Astrocyte (in vitro differentiated cells and primary cell): ENCODE measurements at places on chromosomes 16 and 17. TPM values are rescaled to one million over a fixed set of nuclear protein-coding genes. Genes with fewer than 3 reads are reported as not detected.

DNA sequence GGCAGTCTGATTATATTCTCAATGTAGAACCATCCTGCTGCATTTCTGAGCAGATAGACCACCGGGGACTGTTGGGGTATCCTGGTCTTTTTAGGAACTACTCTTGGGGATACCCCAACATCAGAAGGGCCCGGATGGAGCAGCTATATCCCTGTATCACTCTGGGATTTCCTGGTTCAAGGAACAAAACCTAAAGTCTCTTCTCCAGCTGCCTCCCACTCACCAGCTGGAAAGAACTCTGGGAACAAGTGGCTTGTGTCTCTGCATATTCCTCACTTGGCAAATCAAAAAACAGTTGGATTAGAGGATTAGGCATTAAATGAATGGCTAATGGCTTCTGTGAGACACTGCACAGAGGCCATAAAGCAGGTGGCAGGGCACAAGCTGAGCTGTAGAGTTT lies 62.3 kb upstream of the HS3ST2 start:
- no peaks in the 10 kb centered on the region for H3K4me1 ChIP-seq
- H3K27me3 ChIP-seq, result no peaks in the 10 kb centered on the region
- DNase-seq, result no peak
- no peaks in the 10 kb centered on the region for H3K36me3 ChIP-seq

- DNase-seq, result no peak
- H3K27ac ChIP-seq, result no peak overlapping the region
- H3K36me3 ChIP-seq, result no peaks in the 10 kb centered on the region
- no peaks in the 10 kb centered on the region for H3K4me1 ChIP-seq
- H3K27me3 ChIP-seq, result no peaks in the 10 kb centered on the region
Measured at GRCh38 chr16:69029121-69029520, 76.3 kb upstream of the HAS3 start.

DNA sequence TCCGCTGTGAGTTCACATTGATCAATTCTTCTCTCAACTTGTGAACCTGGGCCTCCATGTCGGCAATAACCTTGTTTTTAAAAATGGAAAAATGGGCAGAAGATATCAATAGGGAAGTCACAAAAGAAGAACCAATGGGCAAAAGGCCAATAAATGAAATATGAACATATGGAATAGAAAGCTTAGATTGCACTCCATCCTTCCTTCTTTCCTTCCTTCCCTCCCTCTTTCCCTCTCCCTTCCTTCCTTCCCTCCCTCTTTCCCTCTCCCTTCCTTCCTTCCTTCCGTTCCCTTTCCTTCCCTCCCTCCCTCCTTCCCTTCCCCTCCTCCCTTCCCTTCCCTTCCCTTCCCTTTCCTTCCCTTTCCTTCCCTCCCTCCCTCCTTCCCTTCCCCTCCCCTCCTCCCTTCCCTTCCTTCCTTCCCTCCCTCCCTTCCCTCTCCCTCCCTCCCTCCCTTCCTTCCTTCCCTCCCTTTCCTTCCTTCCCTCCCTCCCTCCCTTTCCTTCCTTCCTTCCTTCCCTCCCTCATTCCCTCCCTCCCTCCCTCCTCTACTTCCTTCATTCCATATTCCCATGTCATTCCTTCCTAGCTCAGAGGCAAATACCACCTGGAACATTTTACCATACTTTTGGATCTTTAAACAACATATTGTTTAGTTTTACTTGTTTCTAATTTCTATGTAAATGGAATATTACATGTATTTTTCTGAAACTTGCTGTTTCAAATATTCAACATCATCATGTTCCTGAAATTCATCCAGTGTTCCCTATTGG lies 290.7 kb upstream of the AXIN2 start:
- no peak for DNase-seq
- H3K4me3 ChIP-seq, result no peak overlapping the region
- no peak overlapping the region for H3K27ac ChIP-seq
- no peaks in the 10 kb centered on the region for H3K27me3 ChIP-seq
- H3K4me1 ChIP-seq, result peaks cover 8% of the 10 kb centered on the region
- H3K36me3 ChIP-seq, result no peaks in the 10 kb centered on the region

DNA sequence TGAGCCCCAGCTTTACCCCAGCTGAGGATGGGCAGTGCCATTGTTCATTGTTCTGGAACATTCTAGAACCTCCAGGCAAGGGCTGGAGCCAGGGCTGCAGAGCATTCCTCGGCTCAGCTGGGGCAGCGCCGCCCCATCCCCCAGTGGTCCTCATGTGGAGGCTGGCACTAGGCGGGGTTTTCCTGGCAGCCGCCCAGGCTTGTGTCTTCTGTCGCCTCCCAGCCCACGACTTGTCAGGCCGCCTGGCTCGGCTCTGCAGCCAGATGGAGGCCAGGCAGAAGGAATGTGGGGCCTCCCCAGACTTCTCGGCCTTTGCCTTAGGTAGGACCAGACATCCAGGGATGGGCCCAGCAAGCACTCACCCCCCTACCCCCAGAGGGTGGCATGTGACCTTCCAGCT lies at the start of gene TMEM95:
Gene TMEM95, plus strand, starts transcription at position 104 of the 400 bp plus-strand sequence. Its CDS starts 49 bp downstream, at position 153.
- H3K27me3 ChIP-seq, result peaks cover 3% of the 10 kb centered on the region
- DNase-seq, result no peak
- no peak within 1 kb of the TSS for H3K4me3 ChIP-seq
- H3K4me1 ChIP-seq, result peaks cover 25% of the 10 kb centered on the region
- no peaks in the 10 kb centered on the region for H3K36me3 ChIP-seq

DNA sequence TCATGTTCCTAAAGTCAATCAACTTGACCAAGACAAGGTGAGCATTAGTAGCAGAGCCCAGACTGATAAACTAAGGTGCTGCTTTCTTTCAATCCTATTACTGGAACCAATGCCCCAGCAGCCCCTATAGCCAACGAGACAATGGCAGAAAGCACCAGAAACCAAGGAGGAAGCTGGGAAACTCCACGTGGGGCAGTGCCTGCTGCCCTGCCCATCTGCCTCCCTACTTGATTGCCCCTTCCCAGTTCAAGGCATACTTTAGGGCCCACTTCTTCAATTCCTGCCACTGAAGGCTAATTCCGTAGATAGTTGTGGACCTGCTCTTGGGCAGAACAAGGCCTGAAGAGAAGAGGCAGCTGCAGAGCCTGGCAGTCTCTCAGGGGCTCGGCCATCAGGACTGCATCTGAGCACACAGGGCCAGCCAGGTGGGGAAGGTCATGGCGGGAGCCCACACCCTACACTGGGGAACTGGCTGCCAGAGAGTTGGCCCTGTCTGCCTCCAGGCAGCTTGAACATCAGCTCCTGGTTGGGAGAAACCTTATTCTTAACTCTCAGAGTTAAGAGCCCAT lies 30.9 kb downstream of the WSB1 start:
- H3K27me3 ChIP-seq, result no peaks in the 10 kb centered on the region
- no peak overlapping the region for H3K27ac ChIP-seq
- no peak overlapping the region for H3K4me3 ChIP-seq
- DNase-seq, result no peak
- H3K4me1 ChIP-seq, result no peaks in the 10 kb centered on the region
- no peaks in the 10 kb centered on the region for H3K36me3 ChIP-seq

DNA sequence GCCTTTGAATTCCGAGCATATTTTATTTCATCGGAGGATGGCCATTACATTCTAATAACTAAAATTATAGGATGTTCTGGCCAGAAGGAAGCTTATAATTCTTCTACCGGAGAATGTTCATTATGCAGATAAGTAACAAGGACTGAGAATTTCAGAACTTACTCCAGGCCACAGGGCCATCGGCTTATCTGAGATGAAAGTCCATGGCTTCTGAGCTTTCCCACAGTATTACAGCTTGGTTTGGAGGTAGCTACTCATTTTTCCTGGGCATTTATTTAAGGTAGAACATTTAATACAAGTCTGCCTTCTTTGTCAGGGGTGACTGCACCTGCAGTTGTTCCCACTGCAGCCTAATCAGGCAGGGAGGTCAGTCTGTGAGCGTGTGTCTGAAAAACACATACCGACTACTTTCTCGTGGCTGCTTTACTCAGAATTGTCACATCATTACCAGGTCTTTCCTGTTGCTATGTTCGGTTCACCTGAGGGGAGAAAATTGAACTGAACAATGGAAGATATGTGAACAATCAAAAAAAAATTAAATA lies 219.7 kb upstream of the CPHXL start:
- no peaks in the 10 kb centered on the region for H3K27me3 ChIP-seq
- no peaks in the 10 kb centered on the region for H3K4me1 ChIP-seq
- H3K36me3 ChIP-seq, result no peaks in the 10 kb centered on the region
- DNase-seq, result no peak
- H3K4me3 ChIP-seq, result no peak overlapping the region

DNA sequence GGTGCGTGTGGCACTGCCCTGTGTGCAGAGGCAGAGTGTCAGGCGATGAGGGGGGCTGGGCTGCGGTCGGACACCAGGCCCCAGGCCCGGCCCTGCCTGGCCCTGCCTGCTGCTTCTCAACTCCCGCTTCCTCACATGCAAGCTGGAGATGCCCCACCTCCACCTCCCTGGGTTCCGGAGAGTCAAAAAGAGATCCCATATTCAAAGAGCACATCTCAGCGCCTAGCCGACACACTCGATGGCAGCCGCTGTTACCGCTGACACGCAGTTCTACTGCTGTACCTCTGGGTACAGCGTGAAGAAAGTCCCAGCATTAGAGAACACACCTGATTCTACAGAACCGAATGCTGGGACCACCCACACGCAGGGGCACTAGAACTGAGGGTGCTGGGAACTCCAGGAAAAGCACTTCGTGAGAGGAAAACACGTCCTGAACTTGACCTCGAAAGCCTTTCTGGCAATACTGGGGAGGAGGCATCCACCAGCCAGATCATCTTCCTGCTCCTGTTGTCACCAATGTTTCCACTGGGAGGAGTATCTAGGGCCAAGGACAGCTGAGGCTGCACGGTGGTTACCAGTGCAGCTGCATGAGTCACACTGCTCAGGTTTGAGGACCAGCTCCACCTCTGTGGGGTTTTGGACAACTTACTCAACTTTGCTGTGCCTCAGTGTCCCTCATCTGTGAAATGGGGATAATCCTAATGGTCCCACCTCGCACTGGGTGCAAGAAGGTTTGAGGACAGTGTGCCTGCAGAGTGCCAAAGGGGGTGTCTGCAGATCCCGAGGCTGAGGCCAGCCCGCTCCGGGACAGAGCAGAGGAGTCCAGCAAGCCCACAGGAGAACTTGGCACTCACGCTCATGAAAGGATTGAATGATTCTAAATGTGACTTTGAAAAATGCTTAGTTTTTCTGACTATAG lies 100.4 kb upstream of the DNAH17 start:
- H3K27ac ChIP-seq, result no peak overlapping the region
- DNase-seq, result no peak

- no peak overlapping the region for H3K27ac ChIP-seq
- no peak overlapping the region for H3K4me3 ChIP-seq
- no peak for DNase-seq
- no peaks in the 10 kb centered on the region for H3K27me3 ChIP-seq
- no peaks in the 10 kb centered on the region for H3K4me1 ChIP-seq
Measured at GRCh38 chr17:60314423-60314822, 77.5 kb downstream of the USP32 start.

GRCh38 chr17:39598630-39599003 lies 9.1 kb downstream of the NEUROD2 start:
- H3K4me1 ChIP-seq, result no peaks in the 10 kb centered on the region
- H3K4me3 ChIP-seq, result no peak overlapping the region

DNA sequence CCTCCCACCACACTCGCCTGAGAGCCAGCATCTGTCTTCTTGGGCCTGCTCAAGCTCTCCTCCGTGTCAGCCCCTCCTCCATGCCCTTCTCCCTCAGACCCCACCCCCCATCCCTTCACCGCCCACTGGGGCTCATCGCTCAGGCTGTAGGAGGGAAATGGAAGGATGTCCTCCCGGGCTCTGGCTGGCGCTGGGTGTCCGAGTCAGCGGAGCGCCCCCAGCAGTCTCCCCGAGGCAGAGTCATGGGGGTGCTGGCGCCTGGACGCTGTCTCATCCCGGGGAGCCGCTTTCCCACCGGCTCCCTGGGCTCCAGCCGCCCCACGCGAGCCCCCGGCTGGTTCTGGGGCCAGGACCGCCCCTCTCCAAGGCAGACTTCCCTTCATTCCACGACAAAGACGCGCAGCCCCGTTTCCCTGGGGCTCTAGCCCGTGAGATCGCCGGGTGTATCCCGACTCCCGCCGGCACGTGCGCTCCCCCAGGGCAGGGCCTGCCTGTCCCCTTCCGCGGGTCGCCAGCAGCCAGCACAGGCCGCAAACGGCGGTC lies 428 bp upstream of the ANTKMT start:
- peak overlapping the region; percentile 65 for H3K27ac ChIP-seq
- H3K4me1 ChIP-seq, result peaks cover 31% of the 10 kb centered on the region
- no peaks in the 10 kb centered on the region for H3K36me3 ChIP-seq
- no peaks in the 10 kb centered on the region for H3K27me3 ChIP-seq

DNA sequence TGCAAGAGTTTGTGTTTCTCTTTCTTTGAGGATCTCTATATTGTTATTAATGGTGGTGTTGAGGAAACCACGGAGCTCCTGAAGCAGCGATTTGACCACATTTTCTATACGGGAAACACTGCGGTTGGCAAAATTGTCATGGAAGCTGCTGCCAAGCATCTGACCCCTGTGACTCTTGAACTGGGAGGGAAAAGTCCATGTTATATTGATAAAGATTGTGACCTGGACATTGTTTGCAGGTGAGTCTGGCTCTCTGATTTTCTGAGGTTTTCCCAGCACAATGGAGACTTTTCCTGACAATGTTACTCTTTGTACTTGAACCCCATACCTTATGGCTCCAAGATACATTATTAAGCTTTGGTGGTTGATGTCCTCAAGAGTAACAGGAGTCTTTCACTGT lies 7.8 kb downstream of the ALDH3A2 start:
- H3K4me1 ChIP-seq, result peaks cover 2% of the 10 kb centered on the region
- H3K27me3 ChIP-seq, result no peaks in the 10 kb centered on the region
- no peak for DNase-seq
- H3K36me3 ChIP-seq, result no peaks in the 10 kb centered on the region

GRCh38 chr17:1783834-1784611 lies 22.2 kb downstream of the SERPINF1 start:
- DNase-seq, result peak; percentile 77
- no peak overlapping the region for H3K27ac ChIP-seq
- H3K4me3 ChIP-seq, result no peak overlapping the region
- H3K4me1 ChIP-seq, result peaks cover 33% of the 10 kb centered on the region

ACSM5 gene
- 0.67 TPM in 1 of 2 replicates, not detected in the other for total RNA-seq

RFFL gene
- 9.5 and 11.1 TPM in 2 replicates for total RNA-seq

OTOP2 gene
- total RNA-seq, result not detected in 2 replicates

RCVRN gene
- not detected in 2 replicates for total RNA-seq

ZSCAN10 gene
- total RNA-seq, result 0.22 and 0.25 TPM in 2 replicates

HES7 gene
- 0.64 and 1.0 TPM in 2 replicates for total RNA-seq

MYH11 gene
- 1.0 and 1.7 TPM in 2 replicates for total RNA-seq

BAHCC1 gene
- total RNA-seq, result 18.5 TPM in 2 replicates

BTBD17 gene
- not detected in 2 replicates for total RNA-seq

ZNF768 gene
- total RNA-seq, result 23.1 and 26.6 TPM in 2 replicates

HSF4 gene
- 4.4 and 4.5 TPM in 2 replicates for total RNA-seq
